ENCODE measurements at places on chromosomes 11 and 22.
A peak's percentile ranks its signal among the peaks of the same experiment; 100 is the strongest.

- DNase-seq = no peak
Observed at GRCh38 chr11:16993495-16993894, 20.7 kb downstream of the PLEKHA7 start.

DNA sequence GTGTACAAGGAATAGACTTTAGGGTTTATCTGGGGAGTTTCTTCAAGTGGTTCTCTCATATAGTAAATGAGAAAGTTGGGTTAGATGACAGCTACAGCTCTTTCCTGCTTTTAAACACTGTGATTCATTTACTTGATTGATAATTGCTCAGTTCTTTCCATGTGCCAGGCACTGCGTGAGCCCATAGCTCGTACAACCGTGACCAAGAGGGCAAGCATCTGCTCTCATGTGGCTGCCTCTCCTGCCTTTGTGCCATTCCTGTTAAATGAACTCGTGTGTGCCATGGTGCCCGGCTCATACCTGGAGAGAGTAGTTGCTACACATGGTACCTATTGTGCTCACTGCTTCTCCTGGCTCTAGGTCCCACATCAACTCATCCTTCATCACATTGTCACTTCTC, 206.3 kb downstream of the SNX19 start:
- no peak for DNase-seq

GRCh38 chr11:8809241-8809938, 101.6 kb upstream of the AKIP1 start:
- DNase-seq = no peak

DNA sequence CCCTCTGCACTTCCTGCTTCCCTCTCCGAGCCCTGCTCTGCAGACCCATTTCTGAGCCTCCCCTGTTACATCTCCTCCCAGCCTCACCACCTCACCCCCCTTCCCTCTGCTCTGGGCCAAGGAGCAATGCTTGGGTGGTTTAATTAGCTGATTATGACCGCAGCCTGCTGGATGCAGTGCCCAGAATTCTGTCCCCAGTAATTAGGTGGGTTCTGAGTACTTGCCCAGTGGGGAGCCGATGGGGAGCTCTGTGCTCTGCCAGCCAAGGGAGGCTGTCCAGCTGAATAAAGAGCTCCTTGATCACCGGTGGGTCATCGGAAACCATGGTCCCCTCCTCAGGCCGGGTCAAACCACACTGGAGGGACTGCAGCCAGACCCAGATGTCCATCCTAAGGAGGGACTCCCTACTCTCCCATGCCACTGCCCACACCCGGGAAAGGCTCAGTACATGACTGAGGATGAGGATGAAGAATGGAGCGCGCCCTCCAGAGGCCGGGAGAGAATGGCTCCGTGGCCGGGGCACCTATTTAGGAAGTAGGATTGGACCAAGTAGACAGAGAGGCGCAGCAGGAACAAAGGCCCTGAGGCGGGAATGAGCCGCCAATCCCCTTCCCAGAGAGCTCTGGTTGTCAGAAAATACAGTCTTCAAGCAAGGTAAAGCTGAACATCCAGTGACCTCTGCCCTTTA, 9.1 kb downstream of the ARRB1 start:
- no peak for DNase-seq

GRCh38 chr22:41290262-41291221, 4.6 kb upstream of the RANGAP1 start:
- peak; percentile 91 for DNase-seq

- no peak for DNase-seq
Observed at GRCh38 chr22:30325724-30326254, 952 bp downstream of the TBC1D10A start.

- DNase-seq = no peak
Observed at GRCh38 chr11:120119121-120119520, 18.8 kb downstream of the TRIM29 start.

- DNase-seq = no peak
Observed at GRCh38 chr11:102468616-102469195, 16.1 kb upstream of the TMEM123 start.

DNA sequence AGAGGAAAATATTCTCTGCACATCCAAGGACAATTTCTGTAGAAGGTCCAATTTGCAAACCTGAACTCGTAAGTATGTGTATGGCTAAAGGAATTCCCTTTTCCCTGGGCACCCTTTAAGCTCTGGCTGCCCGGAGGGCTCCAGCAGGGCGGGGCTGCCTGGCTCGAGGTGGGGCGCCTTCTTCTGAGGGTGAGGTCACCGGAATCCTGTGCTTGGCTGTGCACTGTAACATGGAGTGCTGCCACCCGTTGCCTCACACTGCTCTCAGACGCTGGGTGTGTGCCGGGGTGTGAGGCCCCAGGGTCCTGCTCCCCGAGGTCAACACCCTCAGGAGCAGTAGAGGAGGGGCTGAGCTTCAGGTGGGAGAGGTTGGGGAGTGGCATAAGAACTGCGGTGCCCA, 61.5 kb downstream of the SYN3 start:
- DNase-seq = no peak

DNA sequence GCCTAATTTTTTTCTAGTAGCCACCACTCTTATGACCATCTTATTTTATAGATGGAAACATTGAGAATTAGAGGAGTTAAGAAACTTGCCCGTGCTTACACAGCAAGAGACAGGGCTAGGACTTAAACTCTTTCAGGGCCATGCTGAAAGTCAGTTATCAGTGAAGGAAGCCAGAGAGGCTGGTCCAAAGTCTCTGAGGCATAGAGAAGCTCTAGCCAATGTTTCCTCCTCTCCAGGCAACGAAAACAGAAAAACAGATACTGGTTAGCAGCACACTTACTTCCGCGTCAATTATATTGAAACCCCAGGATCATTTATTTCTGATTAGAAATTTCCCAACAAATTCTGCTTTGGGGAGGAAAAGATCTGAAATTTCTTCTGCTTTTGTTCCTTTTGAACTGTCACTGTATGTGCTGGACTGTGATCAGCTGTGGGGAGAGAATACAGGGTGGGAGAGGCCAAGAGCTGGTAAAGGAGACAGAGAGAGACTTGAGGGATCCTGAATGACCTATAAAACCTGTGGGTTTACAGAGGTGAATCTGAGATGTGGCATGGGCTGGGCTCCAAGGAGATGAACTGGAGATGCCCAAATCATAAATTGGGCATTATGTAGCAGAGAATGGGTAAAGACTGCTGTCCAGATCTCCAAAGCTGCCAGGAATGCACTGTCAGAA, 37.5 kb upstream of the CAPRIN1 start:
- DNase-seq = no peak

- no peak for DNase-seq
Observed at GRCh38 chr11:65719871-65720210, 757 bp downstream of the RNASEH2C start.

DNA sequence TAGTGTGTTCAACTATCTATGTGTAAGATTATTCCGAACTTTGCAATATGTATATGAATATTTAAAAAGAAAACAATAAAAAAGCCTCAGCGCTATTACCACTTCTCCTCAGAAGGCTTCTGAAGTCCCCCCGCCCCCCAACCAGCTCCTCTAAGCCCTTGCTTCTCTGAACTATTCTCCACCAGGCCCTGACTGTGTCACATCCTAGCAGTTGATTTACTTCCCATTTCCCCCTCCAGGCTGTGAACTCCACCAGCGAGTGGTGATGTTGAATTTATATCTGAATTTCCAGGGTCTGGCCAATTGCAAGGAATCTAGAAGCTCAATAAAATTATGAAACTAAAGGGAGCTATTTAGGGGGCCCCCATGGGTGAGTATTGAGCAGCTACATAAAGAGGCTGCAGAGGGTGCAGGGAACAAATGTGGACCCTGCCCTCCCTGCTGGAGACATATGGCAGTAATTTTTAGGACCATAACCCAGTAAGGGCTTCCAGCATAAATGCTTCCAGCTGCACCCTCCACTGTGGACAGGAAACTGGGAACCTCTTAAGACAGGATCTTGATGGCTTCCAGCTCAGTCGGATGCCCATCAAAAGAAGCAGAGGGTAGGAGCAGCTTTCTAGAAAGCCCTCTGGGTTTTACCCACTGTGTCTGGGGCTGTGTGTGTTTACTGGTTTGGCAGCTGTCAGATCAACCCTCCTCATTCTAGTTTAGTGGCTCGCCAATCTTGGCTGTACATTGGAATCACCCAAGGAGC, 81.4 kb downstream of the TIMP3 start:
- no peak for DNase-seq

DNA sequence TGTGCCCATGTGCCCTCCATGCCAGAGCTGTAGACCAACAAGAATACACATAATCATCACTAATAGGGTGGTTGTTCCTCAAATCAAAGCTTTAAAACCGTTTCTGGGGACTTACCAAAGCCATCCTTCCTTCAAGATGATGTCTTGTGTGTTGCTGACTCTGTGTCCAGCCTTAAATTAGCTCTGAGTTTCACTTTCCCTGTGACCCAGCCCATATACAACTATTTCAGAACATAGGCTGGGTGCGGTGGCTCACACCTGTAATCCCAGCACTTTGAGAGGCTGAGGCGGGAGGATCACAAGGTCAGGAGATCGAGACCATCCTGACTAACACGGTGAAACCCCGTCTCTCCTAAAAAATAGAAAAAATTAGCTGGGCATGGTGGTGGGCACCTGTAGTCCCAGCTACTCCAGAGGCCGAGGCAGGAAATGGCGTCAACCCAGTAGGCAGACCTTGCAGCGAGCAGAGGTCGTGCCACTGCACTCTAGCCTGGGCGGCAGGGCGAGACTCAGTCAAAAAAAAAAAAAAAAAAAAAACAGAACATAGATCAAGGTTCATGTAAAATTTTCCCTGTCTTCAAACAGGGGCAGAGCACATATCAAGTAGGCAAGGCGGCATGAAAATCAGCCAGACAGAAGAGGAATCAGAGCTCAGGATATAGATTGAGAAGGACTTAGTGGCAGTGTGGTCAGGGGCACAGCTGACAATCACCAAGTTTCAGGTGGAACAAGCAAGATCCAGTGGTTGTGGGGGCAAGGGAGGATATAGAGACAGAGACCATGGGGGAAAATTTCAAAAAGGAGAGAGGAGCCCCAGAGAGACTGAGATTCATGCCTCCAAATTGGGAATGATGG, at the start of gene PLAAT2:
Gene PLAAT2, minus strand, starts transcription at position 179 of the 855 bp plus-strand sequence. Its CDS starts 55 bp downstream, at position 124.
- no peak for DNase-seq

DNA sequence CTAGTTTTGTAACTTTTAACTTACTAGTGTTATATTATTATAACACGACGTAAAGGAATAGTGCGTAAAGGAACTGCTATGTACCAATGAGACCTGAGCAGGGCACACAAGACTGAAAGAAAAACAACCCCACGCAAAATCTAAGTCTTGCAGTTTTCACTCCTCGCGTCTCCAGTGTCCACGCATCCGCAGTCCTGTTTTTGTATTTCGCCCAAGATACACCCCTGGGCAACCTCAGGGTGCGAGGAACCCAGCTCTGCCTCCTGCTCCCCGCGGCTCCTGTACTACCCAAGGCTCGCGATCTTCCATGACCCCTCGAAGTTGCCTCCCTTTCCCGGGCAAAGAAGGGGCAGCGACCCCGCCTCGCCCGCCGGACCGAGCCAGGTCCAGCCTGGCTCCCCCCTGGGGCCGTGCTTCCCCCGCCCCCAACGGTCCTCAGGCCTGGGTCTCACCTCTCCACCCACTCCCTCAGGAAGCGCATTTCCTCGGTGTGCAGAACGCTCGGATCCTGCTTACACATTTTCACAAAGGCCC, 393 bp downstream of the ST13 start:
- DNase-seq = no peak

- DNase-seq = no peak
Observed at GRCh38 chr11:132686886-132687285, 845.4 kb downstream of the OPCML start.

- DNase-seq = peak; percentile 92
Observed at GRCh38 chr11:62787005-62787759, at the start of gene TMEM179B. Gene TMEM179B (plus strand): TSS chr11:62787402. CDS start chr11:62787432, 30 bp downstream.

- DNase-seq = no peak
Observed at GRCh38 chr22:42939451-42939881, 75.5 kb downstream of the PACSIN2 start.

GRCh38 chr11:124605719-124606118, 5.5 kb upstream of the PANX3 start:
- no peak for DNase-seq

GRCh38 chr11:63710476-63711217, 29.3 kb downstream of the RTN3 start:
- DNase-seq = no peak

GRCh38 chr11:109729761-109730160, 307.8 kb downstream of the C11orf87 start:
- DNase-seq = no peak

- DNase-seq = no peak
Observed at GRCh38 chr11:35168671-35169070, 29.7 kb downstream of the CD44 start.

DNA sequence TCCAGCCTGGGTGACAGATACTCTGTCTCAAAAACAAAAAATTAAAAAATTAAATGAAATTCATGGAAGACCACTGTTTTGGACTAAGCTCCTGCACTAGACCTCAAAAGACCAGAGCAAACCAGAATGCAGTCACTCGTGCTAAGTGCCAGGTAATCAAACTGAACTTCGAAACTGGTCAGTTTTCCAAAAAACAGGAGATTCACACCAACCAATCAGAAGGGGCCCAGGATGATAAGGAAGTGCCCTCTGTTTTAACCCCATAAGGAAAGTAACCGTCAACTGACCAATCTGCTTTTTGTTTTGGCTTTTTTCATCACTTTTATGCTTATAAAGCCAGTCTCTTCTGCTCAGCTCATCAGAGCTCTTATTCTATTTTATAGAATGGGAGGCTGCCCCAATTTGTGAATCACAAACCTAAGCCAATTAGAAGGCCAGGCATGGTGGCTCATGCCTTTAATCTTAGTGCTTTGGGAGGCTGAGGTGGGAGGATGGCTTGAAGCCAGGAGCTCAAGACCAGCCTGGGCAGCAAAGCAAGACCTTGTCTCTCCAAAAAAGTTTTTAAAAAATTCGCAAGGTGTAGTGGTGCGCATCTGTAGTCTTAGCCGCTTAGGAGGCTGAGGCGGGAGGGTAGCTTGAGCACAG, 10.1 kb upstream of the TOP3B start:
- DNase-seq = no peak

DNA sequence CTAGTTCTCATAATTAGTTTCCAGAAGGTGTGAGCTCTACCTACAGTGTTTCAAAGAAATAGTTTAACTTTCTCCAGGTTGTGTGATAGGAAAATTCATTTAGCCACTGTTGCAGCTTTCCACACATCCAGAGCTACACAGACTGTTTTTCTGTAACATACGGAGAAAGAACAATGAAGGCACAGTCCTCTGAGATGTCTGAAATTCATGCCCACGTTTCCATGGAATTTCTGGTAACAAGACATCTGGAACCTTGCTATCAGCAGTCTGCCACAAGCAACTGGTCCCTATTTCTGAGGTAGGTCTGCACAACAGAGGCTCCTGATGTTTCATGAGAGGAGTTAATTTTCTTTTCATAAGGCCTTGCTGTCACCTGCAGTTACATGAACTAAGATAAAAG, 273.3 kb upstream of the C11orf87 start:
- no peak for DNase-seq

- no peak for DNase-seq
Observed at GRCh38 chr11:18321578-18321968, 367 bp downstream of the HPS5 start.

GRCh38 chr11:76856106-76856505, 4.6 kb upstream of the ACER3 start:
- DNase-seq = no peak

All from HS-5 (cell line).